ENCODE measurements at places on chromosomes 4 and X.

DNA sequence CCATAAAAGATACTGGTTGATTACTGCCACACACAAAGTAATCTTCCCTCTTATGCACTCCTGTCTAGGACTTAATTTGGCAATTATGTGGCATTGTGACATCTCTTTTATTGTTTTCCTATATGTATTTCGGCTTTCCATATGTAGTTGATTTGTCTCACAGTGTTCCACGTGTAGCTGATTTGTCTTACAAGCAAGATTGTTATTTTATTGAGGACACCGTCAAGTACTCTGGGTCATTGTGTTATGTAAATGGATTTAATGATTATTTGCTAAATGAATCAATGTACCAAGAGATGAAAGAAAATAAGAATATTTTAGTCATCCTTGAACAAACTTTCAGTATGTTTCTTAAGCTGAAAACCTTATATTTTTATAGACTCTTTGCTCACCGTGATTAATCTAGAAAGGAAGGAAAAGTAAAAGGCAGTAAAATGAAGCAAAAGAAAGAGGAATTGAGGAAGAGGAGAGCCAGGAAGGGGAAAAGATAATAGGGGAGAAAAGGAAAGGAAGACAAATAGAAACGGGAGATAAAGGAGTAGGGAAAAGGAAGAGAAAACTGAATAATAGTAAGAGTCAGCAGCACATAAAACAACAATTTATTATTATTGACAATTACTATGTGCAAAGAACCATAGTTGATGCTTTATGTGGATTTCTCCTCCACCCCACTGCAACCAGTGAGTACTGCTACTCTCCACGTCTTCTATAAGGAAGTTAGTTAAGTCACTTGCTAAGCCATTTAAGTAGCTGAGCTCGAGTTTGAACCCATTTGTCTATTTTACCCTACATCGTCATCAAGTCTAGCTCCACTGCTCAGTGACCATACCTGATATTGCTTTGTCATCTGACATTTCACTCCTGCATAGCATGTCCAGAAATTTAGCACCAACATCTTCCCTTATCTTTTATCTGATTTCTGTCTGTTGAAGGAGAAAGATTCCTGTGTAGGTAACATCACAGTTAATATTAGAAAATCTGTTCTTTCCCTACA, 336.5 kb downstream of the BMPR1B start:
- DNase-seq = no peak

GRCh38 chr4:114964026-114964425, 149.4 kb downstream of the NDST4 start:
- DNase-seq = no peak

DNA sequence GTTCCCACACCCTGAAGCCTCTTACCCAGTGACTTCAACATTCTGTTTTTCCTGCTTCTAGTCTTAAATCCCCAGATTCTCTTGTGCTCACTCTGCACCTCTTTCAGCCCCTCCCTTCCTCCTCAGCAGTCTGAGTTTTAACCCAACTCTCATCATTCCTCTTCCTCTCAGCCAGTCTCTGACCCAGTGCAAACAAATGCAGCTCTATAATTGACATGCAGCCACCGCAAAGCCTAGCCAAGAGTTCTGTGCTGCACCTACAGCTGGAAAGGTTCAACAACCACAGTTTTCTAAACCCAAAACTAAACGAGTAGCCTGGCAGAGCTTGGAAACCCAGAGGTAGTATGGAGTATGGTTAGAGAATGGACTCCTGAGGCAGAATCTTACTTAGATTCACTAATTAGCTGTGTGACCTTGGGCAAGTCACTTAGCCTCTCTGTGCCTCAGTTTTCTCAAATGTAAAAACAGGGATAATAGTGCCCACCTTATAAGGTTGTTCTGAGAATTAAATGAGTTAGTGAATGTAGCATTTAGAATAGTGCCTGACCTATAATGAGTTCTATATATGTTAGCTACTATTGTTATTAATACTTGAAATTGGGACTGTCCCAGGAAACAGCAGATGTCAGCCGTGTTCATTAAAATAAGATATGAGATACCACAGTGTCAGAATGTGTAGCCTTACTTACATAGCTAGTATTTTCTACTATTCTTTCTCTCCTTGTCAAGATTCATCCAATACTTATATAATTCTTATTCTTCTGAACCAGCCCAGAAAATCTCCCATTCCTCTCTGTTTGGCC, 3.5 kb downstream of the TMEM154 start:
- no peak for DNase-seq

DNA sequence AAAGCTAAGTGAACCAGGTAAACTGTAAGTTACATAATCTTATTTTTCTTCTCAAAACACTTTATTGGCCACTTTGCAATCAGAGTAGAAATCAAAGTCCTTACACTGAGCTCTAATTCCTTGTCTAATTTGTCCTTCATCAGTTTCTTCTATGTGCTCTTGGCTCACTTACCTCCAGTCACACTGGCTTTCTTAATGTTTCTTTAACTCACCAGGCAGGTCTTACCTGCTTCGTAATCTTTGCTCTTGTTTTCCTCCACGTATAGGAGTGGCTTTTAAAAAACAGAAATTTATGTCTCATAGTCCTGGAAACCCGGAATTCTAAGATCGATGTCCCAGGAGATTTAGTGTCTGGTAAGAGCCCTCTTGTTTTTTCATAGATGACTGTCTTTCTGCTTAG, 1462.1 kb downstream of the FSTL5 start:
- DNase-seq = no peak

DNA sequence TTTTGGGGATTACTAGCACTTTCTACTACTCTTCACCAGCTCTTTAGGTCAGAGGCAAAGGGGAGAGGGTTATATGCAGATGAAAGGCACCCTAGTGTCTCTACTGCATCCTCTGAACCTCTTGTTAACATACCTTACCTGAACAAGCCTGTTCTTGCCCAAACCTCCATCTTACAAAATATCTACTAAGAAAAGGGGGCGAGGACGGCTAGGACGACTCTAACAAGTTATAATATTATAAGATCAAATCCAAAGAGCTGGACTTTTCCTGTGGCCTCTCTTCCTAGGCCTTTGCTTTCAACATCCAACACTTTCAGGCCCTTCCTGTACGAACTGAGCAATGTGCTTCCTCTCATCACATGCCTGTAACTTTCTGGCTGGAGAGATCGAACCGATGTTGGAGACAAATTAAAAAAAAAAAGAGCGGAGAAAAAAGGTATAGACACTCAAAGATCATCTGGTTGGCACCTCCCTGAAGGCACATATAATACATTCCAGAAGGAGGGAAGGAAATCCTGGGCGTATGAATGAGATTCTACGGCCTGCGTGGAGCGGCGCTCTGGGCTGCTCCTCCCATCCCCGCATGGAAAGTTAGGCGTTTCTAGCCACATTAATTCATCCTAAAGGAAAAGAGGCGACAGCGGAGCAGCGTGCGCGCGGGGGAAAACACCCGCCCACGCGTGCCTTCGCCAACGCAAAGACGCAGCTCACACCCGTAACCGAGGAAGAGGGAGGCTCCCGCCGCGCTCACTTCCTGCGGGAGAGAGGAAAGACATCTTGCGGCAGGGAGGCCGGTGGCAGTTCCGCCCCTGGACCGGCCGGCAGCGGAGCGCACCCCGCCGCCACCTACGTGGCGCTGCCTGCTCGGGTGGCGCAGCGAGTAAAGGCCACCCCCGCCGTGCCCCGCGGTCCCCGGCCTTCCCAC, 808 bp downstream of the PRDM5 start:
- peak; percentile 75 for DNase-seq
